ENCODE measurements at places on chromosomes 2 and 18. TPM values are rescaled to one million over a fixed set of nuclear protein-coding genes. Genes with fewer than 3 reads are reported as not detected.

- no peak for DNase-seq
Observed at GRCh38 chr2:173150087-173150486, 74.4 kb downstream of the MAP3K20 start.

Gene DHX57
- total RNA-seq, result 16.4 TPM

- DNase-seq, result no peak
Observed at GRCh38 chr2:171293661-171294060, 133.0 kb upstream of the TLK1 start.

GRCh38 chr18:75173125-75173432 is 35.9 kb downstream of the PTGR3 start:
- DNase-seq, result no peak

DNA sequence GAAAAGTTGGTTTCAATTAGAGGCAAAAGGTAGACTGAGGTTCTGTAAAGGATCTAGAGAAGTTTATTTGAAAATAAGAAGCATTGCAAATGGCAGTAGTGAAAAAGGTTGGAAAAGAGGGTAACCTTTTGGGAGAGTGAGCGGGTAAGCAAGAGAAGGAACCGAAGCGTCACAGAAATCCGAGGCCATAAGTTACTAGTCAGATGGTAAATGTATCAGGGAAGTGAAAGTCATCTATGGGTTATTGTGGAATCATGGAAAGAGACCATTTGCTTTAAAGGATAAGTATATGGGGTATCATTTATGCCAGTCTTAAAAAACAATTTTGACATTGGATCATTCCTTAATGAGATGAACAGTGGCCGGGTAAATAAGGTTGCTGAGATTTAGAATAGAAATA is 30.5 kb downstream of the EML4 start:
- DNase-seq, result no peak

Gene HOXD8
- total RNA-seq, result 14.4 TPM

Gene SERPINB2
- 2.0 TPM for total RNA-seq

- no peak for DNase-seq
Observed at GRCh38 chr2:234975611-234976010, 23.8 kb downstream of the SH3BP4 start.

DNA sequence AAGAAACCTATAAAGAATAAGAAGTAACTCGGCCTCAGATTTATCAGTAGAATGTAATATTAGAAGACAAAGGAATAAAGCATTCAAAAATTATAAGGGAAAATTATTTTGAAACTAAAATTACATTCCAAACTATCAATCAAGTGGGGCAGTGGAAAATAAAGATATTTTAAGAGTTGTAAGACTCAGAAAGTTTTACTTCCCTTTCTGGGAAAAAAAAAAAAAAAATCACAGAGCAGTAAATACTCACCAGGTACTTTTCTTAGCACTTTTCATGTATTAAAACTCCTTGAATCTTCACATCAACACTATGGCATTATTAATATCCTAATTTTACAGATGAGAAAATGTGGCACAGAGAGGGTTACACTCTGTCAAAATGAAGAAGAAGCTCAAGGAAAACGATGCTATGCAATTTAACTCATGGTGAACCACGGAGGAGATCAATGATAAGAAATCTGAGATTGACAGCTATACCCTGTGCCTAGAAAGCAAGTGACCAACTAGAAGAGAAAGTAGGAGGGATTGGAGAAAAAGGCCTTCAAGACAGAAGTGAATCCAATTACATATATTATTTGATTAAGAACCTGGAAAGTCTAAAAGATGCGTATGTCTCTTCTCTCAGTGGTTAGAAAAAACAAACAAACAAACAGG is 238.9 kb upstream of the ID2 start:
- DNase-seq, result no peak

- DNase-seq, result peak; percentile 68
Observed at GRCh38 chr2:130387071-130387400, 31.2 kb downstream of the PTPN18 start.

DNA sequence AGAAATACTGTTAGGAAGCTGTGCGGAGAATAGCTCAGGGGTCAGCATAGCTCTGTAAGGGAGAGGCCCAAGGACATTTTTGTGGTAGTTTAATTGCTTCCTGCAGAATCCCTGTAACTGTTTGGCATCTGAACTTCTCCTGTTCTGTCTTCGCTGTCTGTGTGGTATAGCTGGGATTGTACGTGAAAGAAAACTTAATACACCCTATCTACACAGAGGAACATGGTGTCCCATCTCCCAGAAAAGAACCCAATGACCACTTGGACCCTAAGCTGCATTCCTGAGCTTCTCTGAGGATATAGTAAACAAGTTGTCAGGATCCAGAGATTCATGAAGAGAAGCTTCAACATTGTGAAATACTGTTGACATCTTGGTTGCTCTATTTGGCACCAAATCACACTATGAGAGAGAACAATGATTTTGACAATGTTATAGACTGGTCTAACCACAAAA is 81.3 kb downstream of the CDC42EP3 start:
- DNase-seq, result no peak

Gene RESP18
- total RNA-seq, result not detected

Measured in aorta (tissue), 5 donors.